H9 (cell line): ENCODE measurements at places on chromosomes 7 and 10. TPM values are rescaled to one million over a fixed set of nuclear protein-coding genes. Genes with fewer than 3 reads are reported as not detected.

CCL24 gene
- not detected in 2 replicates for total RNA-seq

- DNase-seq, result no peak
- no peaks in the 10 kb centered on the region for H3K4me1 ChIP-seq
- H3K4me3 ChIP-seq, result no peak overlapping the region
- no peaks in the 10 kb centered on the region for H3K27me3 ChIP-seq
- H3K36me3 ChIP-seq, result no peaks in the 10 kb centered on the region
Measured at GRCh38 chr7:11469028-11469745, 362.8 kb downstream of the THSD7A start.

ERVW-1 gene
- total RNA-seq, result 0.09 TPM in 1 of 2 replicates, not detected in the other

DNA sequence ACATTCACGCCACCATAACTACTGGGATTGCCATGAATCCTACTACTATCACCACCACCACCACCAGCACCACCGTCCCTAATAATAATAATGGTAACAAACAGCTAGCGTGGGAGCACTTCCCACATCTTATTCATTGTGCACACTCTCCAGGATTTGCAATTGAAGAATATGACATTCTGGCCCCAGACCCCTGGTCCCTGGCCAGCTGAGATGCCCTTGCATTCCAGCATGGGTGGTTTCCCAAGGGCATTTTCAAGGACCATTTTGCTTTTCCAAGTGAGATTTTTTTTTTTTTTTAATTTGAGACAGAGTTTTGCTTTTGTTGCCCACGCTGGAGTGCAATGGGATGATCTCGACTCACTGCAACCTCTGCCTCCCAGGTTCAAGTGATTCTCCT, 14.7 kb downstream of the CTBP2 start:
- no peaks in the 10 kb centered on the region for H3K27me3 ChIP-seq
- DNase-seq, result no peak
- no peak overlapping the region for H3K27ac ChIP-seq
- peaks cover 27% of the 10 kb centered on the region; the same call in 1 of the 2 replicates for H3K4me1 ChIP-seq
- H3K4me3 ChIP-seq, result no peak overlapping the region

DNA sequence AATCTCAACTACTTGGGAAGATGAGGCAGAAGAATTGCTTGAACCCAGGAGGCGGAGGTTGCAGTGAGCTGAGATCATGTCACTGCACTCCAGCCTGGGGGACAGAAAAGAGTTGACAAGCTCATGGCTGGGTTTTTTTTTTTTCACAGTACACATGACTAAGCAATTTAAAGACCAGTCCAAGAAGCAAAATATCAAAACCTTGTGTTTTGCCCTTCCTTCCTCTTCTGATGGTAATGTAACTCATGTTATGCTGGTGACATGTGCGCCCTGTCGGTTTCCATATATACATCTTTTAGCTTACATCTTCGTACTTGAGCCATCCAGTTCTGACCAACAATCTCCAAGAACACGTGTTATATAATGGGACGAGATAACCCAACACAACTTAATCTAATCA, 237.7 kb upstream of the PLXDC2 start:
- no peaks in the 10 kb centered on the region for H3K27me3 ChIP-seq
- H3K36me3 ChIP-seq, result no peaks in the 10 kb centered on the region
- H3K4me3 ChIP-seq, result no peak overlapping the region
- DNase-seq, result no peak

DNA sequence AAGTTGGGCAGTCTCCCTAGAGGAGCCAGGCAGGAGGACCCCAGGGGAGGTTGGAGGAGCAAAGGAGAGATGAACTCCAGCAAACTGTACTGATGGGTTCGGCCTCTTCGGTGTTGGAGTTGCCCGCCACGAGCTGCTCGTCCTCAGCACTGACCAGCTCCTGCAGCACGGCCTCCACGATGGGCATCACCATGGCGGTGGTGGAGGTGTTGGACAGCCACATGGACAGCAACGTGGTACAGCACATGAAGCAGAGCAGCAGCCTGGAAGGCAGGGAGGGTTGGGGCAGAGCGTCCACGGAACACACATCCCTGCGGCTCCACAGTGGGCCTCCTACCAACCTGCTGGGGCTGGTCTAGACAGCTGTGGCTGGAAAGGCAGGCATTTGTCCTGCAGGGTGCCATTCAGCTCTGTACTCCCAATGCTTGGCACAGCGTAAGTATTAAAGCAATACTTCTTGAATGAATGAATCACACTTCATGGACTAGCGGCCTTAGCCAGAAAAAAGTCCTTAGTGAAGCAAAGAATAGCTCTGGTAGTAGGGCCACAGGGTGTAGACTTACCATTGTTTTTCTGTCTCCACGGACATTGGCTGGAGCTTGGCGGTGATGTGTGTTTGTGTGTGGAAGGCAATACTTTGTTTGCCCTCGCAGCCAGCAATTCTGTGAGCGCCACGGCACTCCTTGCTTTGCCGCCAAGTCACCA, 21.8 kb downstream of the SLC13A4 start:
- H3K27me3 ChIP-seq, result no peaks in the 10 kb centered on the region
- DNase-seq, result no peak
- H3K4me1 ChIP-seq, result no peaks in the 10 kb centered on the region
- H3K27ac ChIP-seq, result no peak overlapping the region
- no peak overlapping the region for H3K4me3 ChIP-seq
- H3K36me3 ChIP-seq, result no peaks in the 10 kb centered on the region

GRCh38 chr10:76009531-76009930, 578.1 kb downstream of the LRMDA start:
- no peaks in the 10 kb centered on the region; the same call in 1 of the 2 replicates for H3K4me1 ChIP-seq
- H3K4me3 ChIP-seq, result no peak overlapping the region; the same call in 2 of the 3 replicates
- H3K27me3 ChIP-seq, result no peaks in the 10 kb centered on the region
- no peak overlapping the region for H3K27ac ChIP-seq
- DNase-seq, result no peak
- no peaks in the 10 kb centered on the region for H3K36me3 ChIP-seq

HYAL4 gene
- total RNA-seq, result not detected in 2 replicates

BMPER gene
- 0.20 and 0.57 TPM in 2 replicates for total RNA-seq

CSGALNACT2 gene
- total RNA-seq, result 8.9 and 9.7 TPM in 2 replicates

DNA sequence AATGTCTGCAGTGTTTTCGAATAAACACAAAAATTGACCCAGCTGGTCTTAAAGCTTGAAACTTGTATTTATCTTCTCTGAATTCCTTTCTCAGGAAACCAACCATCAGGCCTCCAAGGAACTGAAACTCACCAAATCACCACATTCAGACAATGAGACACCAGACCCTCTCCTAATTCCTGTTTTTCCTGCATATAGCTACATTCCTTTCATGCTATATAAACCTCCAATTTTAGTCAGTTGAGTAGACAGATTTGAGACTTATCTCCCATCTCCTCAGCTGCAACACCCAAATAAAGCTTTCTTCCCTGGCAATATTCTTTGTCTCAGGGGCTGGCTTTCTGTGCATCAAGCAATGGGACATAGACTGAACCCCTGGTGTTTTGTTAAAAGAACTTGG, 317.0 kb downstream of the CACNA2D1 start:
- no peak for DNase-seq
- peaks cover 17% of the 10 kb centered on the region for H3K36me3 ChIP-seq
- H3K27me3 ChIP-seq, result no peaks in the 10 kb centered on the region
- no peaks in the 10 kb centered on the region for H3K4me1 ChIP-seq
- H3K4me3 ChIP-seq, result no peak overlapping the region
- no peak overlapping the region for H3K27ac ChIP-seq

ADCYAP1R1 gene
- total RNA-seq, result 7.4 and 8.9 TPM in 2 replicates

CAV2 gene
- total RNA-seq, result 3.7 and 4.7 TPM in 2 replicates

DNA sequence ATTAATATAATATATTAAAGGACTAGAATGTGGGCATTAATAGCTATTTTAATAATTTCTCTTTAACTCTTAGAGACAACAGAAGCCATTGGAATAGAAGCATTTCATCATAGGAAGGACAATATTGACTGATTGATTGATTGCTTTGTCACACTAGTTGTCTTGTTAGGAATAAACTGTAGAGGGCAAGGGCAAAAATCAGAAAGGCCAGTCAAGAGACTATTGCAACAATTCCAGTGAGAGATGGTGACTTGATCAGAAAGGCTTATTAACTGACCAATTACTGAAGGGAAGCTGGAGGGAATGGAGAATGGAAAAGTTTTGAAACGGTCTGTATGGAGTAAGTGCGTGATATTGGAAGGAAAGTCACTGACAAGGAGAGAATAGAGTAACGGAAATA, 87.3 kb downstream of the RUNDC3B start:
- DNase-seq, result no peak
- H3K36me3 ChIP-seq, result no peaks in the 10 kb centered on the region
- no peak overlapping the region for H3K27ac ChIP-seq
- H3K4me1 ChIP-seq, result no peaks in the 10 kb centered on the region
- H3K4me3 ChIP-seq, result no peak overlapping the region

GRCh38 chr10:986137-986825, 2.0 kb upstream of the GTPBP4 start:
- H3K27me3 ChIP-seq, result no peaks in the 10 kb centered on the region
- peaks cover 25% of the 10 kb centered on the region for H3K36me3 ChIP-seq
- no peaks in the 10 kb centered on the region; the same call in 1 of the 2 replicates for H3K4me1 ChIP-seq
- peak overlapping the region; percentile 98 for H3K4me3 ChIP-seq

KIF11 gene
- 52.4 and 54.4 TPM in 2 replicates for total RNA-seq

GRCh38 chr10:96578022-96578421, 8.8 kb downstream of the TM9SF3 start:
- no peak overlapping the region for H3K4me3 ChIP-seq
- no peak for DNase-seq
- H3K27me3 ChIP-seq, result no peaks in the 10 kb centered on the region

- DNase-seq, result no peak
- H3K27me3 ChIP-seq, result no peaks in the 10 kb centered on the region
- H3K27ac ChIP-seq, result no peak overlapping the region
- no peaks in the 10 kb centered on the region for H3K36me3 ChIP-seq
Measured at GRCh38 chr10:89494068-89494467, 41.3 kb downstream of the SLC16A12 start.

DNA sequence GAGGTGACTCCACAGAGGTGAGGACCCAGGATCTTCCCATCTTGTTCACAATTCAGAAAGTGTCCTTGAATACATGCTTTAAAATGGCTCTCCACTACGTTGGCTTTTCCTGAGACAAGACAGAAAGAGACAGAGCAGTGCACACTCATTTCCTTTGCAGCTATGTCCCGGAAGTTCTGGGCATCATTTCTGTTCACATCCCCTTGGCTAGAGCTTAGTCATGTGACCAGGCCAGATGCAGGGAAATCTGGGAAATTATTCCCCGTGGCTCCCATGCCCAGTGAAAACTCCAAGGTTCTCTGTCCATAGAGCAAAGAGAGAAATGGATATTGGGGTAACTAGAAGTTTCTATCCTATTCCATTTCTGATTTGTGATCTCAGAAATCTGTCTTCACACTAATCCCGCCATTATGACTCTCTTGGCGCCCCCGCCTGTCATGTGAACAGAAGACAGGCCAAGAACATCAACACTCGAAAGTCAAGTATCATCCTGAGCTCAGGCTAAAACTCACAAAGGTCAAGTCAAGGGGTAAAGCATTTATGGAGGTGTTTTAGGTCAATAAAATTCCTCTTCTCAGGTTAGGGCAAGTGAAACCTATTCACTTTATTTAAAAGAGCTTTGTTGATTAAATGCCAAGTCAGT, 251.4 kb upstream of the HABP2 start:
- H3K4me3 ChIP-seq, result no peak overlapping the region
- DNase-seq, result no peak
- H3K27ac ChIP-seq, result no peak overlapping the region
- H3K36me3 ChIP-seq, result no peaks in the 10 kb centered on the region
- H3K27me3 ChIP-seq, result no peaks in the 10 kb centered on the region

DNA sequence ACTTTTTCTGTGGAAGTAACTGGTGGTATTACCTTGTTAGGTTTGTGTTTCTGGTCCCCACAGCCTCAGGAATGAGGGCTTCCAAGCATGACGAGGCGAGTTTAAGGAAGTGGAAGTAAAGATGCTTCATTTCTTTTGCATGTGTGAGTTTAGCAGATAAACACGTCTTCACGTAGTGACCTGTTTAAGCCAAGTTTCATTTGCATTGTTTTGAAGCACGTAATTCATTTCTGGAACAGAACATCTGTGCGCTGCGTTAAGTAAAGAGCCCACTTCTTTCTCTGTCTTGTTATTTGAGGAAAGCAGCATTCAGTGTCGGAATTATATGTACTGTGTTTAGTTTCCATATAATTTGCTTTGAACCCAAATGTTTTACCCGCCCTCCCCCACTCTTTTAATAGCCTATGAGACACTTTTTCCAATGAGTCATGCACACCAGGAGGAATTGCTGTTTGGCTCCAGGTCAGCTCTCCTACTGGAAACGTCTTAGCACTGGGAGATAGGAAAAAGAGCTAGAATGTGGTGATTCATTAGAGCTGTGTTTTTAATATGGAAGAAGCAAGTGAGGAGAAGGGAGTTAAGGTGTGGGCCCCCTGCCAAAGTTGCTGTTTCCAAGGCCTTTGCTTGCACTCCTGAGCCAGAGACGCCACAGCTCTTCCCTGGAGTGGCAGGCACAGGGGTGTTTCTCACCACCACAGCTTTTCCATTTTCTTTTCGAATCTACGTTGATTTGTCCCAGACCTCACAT, 36.7 kb downstream of the BTBD16 start:
- no peak for DNase-seq
- peaks cover 8% of the 10 kb centered on the region; the same call in 1 of the 2 replicates for H3K36me3 ChIP-seq
- no peak overlapping the region for H3K4me3 ChIP-seq
- no peaks in the 10 kb centered on the region; the same call in 1 of the 2 replicates for H3K4me1 ChIP-seq
- H3K27me3 ChIP-seq, result no peaks in the 10 kb centered on the region

GRCh38 chr7:102155821-102156441, 130.7 kb upstream of the SH2B2 start:
- peaks cover 11% of the 10 kb centered on the region; the same call in 1 of the 2 replicates for H3K4me1 ChIP-seq
- no peak for DNase-seq
- no peak overlapping the region for H3K27ac ChIP-seq
- no peak overlapping the region; the same call in 2 of the 3 replicates for H3K4me3 ChIP-seq
- H3K27me3 ChIP-seq, result no peaks in the 10 kb centered on the region

DNA sequence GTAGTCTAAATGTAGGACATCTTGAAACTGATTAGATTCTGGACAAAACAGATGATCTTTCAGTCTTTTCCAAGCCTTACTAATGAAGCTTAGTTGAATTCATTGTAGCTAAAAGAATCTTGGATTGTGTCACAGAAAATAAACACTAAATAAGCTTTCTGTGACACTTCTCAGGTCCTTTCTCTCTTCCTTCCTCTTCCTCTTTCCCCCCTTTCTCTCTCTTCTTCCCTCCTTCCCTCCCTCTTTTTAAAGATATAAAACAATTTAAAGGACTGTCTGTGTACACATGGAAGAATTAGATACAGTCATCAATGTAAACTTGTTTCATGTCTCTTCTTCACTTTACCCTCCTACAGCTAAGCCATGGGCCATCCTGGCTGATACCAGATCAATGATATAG, 5.3 kb upstream of the COMMD3 start:
- H3K4me3 ChIP-seq, result no peak overlapping the region
- no peak overlapping the region for H3K27ac ChIP-seq
- no peaks in the 10 kb centered on the region for H3K36me3 ChIP-seq
- no peak for DNase-seq

- no peaks in the 10 kb centered on the region for H3K27me3 ChIP-seq
- H3K27ac ChIP-seq, result no peak overlapping the region
- no peaks in the 10 kb centered on the region for H3K36me3 ChIP-seq
Measured at GRCh38 chr7:144019457-144019856, 19.3 kb downstream of the OR6B1 start.

DKK1 gene
- total RNA-seq, result 0.64 and 1.1 TPM in 2 replicates
